ENCODE measurements at places on chromosomes 4 and X.

- no peak for DNase-seq
These were observed 11.3 kb downstream of the AREG start for GRCh38 chr4:74456056-74456744.

DNA sequence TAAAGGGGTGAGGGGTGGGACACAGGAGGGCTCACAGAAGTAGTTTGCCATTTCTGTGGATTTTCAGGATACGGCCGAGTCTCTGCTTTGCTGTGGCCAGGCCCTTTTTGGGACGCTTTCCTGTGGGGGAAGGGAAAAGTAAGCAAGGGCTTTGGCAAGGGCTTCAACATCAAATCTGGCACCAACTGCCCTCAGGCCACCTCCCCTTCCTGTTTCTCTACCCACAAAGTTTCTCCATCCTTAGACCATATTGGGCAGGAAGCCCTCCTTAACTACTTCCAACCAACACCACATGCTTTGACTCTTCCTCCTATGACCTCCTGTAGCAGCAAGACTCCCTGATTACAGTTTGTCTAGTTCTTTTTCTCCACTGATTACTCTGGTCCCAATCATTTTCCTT is 105.1 kb downstream of the PHF8 start:
- no peak for DNase-seq

DNA sequence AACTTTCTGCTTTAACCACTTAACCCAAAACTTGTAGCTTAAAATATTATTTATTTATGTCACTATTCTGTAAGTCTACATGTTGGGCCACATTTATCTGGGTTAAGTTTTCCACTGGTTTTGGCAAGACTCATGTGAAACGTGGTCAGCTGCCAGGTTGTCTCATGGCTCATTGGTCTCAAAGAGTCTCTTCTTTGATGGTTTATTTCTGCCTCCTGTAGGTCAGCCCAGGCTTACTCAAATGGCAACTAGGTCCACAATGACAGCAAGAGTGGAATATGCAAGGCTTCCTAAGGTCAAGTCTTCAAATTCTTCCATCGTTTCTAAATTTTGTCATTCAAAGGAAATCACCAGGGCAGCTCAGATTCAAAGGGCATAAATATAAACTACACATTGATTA is 828.7 kb downstream of the PCDH7 start:
- DNase-seq = no peak

- no peak for DNase-seq
These were observed 406.8 kb downstream of the STIM2 start for GRCh38 chr4:27267339-27267969.

DNA sequence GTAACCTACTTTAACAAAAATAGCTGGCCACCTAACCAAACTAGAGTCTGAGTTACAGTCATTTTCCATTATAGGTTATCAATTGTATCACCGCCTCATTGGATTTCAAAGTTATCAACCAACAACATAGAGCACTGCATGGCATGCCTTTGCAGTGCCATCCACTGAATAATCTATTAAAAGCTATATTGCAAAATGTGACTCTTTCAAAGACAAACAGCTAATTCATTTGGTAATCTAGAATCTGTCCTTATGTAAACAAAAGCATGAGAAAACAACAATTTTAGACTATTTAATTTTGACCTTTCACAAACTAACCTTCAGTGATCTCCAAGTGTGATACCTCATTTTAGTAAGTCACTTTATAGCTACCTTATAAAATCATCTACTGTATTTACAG is 144.2 kb upstream of the SH3RF1 start:
- no peak for DNase-seq

DNA sequence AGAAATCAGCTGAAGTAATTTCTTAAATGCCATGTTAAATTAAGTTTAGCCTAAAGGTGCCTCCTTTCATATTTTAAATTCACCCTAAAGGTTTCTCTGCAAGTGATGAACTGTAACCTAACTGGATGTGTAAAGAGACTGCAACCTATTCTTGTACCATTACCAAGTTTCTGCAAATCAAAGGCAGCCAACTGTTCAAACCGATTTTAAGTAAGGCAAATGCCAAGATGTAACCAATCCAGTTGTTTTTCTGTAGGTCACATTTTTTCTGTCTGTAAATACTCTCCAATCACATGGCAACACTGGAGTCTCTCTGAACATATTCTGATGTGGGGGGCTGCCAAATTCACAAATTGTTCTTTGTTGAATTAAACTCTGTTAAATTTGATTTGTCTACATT is 42.4 kb upstream of the FGF2 start:
- DNase-seq = no peak

DNA sequence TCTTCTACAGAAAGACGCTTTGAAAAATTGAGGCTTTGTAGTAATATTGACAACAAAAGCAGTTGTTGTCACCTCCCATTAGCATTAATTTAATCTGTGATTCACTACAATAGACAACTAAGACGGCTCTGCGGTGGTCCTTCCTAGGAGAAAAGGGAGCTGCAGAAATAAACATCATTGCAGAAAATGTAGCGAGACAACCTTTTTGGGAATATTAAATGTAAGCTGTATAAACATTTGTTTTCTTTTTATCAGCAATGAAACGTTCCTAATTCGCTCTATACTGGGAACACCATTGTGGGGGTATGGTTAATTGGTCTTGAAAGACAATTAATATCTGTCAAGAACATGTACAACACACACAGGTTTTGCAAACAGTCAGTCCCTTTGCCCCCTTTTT is 583.3 kb upstream of the TENM3 start:
- DNase-seq = no peak

DNA sequence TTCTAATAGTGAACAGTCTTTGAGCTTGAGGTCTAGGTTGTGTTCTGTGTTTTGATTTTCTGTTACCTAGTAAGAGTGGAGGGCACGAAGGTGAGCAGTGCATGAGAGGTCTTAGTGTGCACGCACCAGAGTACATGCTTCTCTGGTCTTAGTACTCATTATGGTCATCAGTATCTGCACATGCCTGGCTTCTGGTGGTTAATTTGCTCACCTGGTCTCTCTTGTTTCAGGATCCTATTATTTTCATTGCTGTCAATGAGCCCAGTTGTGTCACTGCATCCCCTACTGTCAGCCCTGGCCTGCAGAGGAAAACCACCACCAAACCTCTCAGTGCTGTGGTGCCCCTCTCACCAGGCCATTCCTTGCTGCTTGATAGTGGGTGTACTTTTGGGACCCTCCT is 54.8 kb downstream of the NSUN7 start:
- no peak for DNase-seq

DNA sequence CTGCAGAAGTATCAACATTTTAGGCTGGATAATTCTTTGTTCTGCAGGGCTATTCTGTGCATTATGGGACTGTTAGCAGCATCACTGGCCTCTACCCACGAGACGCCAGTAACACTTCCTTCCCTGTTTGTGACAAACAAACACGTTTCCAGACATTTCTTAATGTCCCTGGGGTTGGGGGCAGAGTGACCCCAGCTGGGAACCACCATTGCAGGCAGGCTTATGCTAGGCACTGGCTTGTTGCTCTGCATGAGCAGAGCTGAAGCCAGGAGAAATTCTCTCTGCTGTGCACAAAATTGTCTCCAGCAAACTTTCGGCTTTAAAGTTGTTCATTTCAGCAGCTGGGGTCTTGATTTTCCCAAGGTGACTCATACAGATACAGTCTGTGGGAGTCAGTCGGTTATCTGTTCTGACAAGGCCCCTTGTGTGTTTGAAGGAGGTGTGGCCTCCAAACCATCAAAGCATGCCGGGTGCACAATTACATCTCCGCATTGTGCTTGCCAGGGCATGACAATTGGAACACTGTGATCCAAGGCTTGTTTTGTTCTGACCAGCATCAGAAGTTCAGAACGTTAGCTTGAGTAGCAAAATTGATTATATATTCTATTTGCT is 156.4 kb upstream of the BOD1L1 start:
- no peak for DNase-seq

GRCh38 chrX:105477351-105477750 is 256.9 kb upstream of the TEX13A start:
- DNase-seq = no peak

DNA sequence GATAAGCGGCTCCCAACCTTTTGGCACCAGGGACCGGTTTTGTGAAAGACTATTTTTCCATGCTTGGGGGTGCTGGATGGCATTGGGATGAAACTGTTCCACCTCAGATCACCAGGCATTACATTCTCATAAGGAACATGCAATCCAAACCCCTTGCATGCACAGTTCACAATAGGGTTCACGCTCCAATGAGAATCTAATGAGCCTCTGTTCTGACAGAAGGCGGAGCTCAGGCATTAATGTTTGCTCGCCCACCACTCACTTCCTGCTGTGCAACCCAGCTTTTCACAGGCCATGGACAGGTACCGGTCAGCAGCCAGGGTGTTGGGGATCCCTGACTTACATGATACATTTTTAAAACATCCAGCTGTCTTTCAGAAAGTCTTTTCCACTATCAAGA is 187.3 kb downstream of the SLC39A8 start:
- no peak for DNase-seq

DNA sequence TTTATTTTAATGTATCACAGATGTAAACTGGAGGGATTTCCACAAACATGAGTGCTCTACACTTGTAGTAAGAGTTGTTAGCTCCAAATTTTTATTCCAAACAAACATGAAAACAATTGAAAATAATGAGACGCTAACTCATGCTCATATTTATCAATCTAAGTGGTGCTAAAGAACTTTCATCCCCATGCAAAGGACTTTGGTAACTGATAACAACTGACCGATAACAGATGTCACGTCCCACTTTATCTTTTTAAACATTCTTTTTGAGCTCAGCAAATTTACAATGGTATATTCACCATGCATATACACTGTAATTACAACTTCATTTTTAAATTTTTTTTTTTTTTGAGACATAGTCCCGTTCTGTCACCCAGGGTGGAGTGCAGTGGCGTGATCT is 15.6 kb upstream of the MAOA start:
- no peak for DNase-seq

DNA sequence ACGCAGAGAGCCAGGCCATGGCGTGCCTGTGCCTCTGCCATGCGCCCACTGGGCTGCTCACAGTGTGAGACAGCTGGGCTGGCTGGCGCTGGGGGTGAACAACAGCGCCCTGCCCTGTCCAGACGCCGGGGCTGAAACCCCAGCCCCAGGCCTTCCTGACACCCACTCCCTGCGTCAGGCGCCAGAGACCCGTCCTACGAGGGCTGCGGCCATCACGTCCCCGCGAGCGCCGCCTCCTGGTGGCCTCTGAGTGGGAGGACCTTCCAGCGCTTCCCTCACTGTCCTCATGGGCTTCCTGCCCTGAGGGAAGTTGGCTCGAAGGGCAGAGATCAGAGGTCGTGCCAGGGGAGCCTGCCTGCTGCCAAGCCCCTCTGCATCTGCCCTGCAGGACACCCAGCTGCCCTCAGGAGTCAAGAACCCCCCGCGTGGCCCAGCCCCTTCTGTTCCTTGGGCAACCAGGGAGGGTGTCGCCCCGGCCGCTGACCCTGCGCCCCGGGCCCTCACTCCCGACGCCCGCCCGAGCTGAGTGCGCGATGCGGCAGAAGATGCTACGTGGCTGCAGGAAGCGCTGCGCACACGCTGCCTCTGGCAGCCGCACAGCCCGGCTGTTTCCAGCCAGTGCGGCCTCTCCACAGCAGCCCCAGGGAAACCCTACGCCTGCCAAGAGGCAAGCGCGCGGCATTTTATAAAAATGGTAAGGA is 16.2 kb downstream of the NELFA start:
- DNase-seq = no peak

- no peak for DNase-seq
These were observed 73.8 kb downstream of the MFAP3L start for GRCh38 chr4:169952236-169953002.

DNA sequence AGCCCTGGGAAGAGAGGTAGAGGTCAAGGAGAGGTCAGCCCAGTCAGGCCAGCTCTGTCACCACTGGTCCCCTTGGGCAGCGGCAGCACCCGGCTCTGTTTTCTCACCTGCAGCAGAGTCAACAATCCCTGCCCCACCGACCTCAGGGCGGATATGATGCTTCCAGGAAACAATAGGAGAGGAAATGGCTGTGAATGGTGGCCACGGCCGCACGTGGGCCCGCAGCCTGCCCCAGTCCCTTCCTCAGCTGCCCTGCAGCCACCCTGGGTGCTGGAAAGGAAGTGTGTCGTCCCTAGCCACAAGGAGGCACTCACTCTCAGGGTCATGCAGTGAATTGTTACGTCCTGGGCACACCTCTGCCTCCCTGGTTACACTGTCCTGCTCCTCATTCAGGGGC is 92.5 kb upstream of the ENPP6 start:
- DNase-seq = no peak

DNA sequence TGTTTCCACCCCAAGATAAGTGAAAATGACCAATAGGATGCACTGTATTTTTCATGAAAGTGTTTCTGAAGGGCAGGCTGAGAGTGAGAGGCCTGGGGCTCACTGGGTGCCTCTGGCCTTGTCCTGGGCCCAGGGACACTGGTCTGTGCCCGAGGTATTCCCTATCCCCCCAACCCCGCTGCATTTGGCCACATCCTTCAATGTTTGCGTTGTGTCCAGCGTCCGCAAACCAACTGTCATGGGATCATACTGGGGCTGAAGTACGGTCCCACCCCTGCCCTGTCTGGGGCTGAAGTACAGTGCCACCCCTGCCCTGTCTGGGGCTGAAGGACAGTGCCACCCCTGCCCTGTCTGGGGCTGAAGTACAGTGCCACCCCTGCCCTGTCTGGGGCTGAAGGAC is 22.0 kb upstream of the MSANTD1 start:
- no peak for DNase-seq

DNA sequence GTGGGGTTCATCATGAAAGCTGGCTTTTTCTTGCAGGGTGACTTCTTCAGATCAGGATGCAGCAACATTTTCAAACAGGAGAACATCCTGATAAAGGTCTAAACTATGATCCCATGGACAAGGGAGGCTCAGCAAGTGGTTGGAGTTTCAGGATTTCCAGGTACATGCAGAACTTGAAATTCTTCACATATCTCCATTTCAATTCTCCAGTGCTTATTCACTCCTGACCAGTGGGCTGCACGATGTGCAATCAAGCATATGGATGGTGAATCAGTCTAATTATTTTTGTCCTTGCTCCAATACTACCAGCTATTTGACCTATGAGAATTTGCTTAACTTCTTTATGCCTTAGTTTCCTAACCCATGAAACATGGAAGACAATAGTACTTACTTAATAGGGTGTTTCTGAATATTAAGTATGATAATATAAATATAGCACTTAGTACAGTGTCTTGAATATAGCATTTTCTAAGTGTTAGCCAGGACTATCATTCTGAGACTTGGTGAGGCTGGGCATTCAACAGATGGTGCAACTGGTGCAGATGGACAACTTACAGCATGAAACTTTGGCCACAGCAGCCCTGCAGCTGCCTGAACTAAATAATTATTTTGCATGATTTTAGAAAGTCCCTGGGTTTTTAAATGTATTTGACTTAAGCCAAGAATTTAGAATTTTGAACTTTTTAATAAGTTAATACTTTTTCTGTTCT is 92.4 kb downstream of the HPGD start:
- DNase-seq = no peak

GRCh38 chrX:861340-861890 is 230.8 kb downstream of the SHOX start:
- DNase-seq = no peak
